ENCODE measurements at places on chromosomes 1 and 21.

GRCh38 chr1:46812996-46813857 is 14.4 kb downstream of the CYP4B1 start:
- DNase-seq = peak; percentile 70
- H3K27ac ChIP-seq = no peak overlapping the region
- H3K4me1 ChIP-seq = no peaks in the 10 kb centered on the region
- no peaks in the 10 kb centered on the region for H3K36me3 ChIP-seq
- H3K4me3 ChIP-seq = no peak overlapping the region

GRCh38 chr1:233496993-233497392 is 116.9 kb upstream of the KCNK1 start:
- no peaks in the 10 kb centered on the region for H3K36me3 ChIP-seq
- H3K4me1 ChIP-seq = no peaks in the 10 kb centered on the region
- no peaks in the 10 kb centered on the region for H3K27me3 ChIP-seq
- DNase-seq = no peak

DNA sequence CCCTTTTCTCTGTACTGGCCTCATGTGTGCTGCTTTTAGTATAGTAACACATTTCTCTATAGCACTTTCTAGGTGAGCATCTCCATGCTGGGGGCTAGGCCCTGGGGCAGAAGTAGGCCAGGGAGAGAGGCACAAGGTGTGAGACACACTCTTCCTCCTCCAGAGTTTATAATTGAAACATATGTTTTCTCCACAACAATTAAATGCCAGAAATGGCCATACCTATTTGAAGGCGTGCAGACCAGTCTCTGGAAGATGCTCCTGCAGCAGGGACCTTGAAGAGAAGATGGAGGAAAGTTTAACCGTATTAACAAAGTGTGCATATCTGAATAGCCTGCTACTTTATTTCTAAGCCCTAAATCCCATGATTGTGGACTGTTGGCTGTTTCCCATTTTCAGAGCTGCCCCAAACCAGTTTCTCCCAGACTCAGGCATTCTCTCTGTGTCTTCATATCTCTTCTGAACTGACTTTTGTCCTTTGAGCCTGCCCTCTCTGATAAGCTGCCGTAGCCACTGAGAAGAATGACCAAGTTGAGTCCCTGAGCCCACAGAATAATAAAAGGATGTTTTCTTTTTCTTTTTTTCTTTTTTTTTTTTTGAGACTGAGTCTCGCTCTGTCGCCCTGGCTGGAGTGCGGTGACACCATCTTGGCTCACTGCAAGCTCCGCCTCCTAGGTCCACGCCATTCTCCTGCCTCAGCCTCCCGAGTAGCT is 81.3 kb downstream of the LRRC8D start:
- no peak overlapping the region for H3K4me3 ChIP-seq
- no peak for DNase-seq
- H3K4me1 ChIP-seq = peaks cover 17% of the 10 kb centered on the region
- no peaks in the 10 kb centered on the region for H3K36me3 ChIP-seq

DNA sequence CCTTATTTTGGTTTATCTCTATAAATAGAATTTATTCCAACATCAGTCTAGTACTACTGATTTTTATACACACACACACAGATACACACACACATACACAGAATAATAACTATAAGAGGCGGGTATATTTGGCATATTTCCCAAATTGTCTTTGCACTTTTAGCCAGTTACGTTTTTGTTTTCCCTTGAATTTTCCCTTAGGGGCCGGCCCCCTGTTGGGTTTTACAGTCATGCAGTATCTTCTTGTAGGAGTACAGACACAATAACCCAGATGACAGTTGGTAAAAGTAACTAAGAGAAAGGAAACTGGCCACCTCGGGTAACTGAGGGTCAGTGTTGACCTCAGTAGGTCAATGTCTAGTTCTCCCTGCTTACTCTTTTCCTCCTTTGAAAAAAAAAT is 50.9 kb downstream of the DISP1 start:
- H3K4me1 ChIP-seq = no peaks in the 10 kb centered on the region
- DNase-seq = no peak
- no peaks in the 10 kb centered on the region for H3K36me3 ChIP-seq
- no peak overlapping the region for H3K27ac ChIP-seq
- no peak overlapping the region for H3K4me3 ChIP-seq

- no peaks in the 10 kb centered on the region for H3K36me3 ChIP-seq
- no peak overlapping the region for H3K4me3 ChIP-seq
- H3K27ac ChIP-seq = no peak overlapping the region
- no peak for DNase-seq
- H3K27me3 ChIP-seq = no peaks in the 10 kb centered on the region
These were observed 293.2 kb downstream of the DUSP10 start for GRCh38 chr1:221448585-221449175.

DNA sequence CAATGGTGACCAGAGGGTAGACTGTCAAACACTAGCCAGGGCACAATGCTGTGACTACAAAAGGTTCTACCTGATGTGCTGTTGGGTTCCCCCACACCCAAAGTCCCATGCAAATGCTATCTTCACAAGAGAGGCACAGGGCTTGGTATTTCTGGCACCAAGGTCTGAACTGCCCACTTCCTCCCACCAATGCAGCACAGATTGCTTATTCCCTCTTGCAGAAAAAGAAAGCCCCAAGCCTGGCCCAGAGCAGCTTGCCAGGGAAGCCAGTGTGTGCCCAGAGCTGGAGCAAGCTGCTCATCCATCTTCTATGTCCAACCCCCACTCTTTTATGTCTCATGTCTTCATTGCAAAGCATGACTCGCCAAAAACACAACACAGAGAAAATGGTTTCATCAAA is 149.4 kb upstream of the CAMK1G start:
- H3K36me3 ChIP-seq = no peaks in the 10 kb centered on the region
- no peak for DNase-seq
- no peak overlapping the region for H3K4me3 ChIP-seq

GRCh38 chr21:32917362-32918135 is 108.2 kb upstream of the OLIG2 start:
- no peaks in the 10 kb centered on the region for H3K4me1 ChIP-seq
- H3K4me3 ChIP-seq = no peak overlapping the region
- H3K27ac ChIP-seq = no peak overlapping the region

DNA sequence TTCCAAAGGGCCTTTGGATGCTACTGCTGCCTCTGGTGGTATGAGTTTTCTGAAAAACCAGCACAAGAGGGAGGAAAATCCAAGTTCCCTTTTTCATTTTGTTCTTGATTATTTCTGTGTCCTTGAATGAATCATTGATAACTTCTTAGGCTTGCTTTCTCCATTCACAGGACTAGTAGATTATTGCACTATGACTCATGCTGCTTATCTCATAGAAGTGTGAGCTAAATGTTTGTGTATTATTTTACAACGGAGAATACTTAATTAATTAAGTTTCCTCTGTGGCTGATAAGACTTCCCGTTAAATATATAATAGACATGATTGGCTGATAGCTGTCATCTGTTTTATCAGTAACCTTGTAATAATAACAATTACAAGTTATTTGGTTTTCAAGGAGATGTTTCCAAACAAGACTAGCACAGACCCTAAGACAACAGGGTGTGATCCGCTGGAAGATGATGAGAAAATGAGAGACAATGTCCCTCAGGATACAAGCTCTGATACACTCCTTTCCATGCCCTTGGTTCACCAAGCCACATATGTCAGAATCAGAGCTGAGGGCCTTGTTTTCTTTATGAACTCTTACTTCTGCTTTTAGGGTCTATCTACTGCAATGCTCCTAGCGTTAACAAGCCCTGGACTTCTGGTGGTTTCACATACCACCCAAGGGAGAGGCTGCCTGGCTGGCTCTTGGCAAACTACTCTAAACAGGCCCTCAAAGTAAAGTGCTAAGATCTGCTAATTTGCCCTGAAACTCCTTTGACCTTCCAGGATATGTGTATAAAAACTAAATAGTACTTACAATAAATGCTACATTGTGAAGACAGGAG is 1078.3 kb downstream of the TTLL7 start:
- no peak overlapping the region for H3K27ac ChIP-seq
- no peak overlapping the region for H3K4me3 ChIP-seq
- H3K27me3 ChIP-seq = no peaks in the 10 kb centered on the region
- H3K36me3 ChIP-seq = no peaks in the 10 kb centered on the region
- H3K4me1 ChIP-seq = no peaks in the 10 kb centered on the region

DNA sequence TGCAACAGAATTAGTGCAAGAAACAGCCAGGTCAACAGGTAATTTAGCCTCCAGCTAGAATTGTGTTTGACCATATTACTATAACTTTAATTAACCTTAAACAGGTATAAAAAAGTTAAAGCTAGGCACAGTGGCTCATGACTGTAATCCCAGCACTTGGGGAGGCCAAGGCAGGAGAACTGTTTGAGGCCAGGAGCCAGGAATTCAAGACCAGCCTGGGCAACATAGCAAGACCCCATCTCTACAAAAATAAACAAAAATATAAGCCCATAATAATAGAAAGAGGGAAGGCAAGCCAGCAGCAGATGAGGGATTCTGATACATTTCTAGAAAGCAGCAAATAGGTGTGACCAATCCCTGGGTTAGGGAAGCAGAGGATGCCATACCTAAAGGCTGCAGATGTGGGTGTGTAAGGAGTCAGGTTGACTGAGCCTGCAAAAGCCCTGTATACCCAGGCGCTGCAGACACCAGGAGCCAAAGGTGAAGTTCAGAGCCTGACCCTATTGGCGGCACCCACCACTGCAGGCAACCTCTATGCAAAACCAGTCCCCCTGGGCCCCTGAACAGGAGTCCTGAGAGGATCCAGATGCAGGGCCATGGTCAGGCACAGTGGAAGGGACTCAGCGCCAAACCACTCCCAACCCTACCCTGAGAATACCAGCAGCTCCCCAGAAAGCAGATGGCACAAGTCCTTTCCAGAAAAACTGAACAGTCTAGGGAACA is 19.3 kb upstream of the LSS start:
- H3K36me3 ChIP-seq = no peaks in the 10 kb centered on the region
- no peaks in the 10 kb centered on the region for H3K4me1 ChIP-seq

GRCh38 chr1:12230549-12231275 is 882 bp downstream of the VPS13D start:
- H3K27me3 ChIP-seq = no peaks in the 10 kb centered on the region
- DNase-seq = no peak
- H3K27ac ChIP-seq = peak overlapping the region; percentile 86
- H3K4me3 ChIP-seq = peak overlapping the region; percentile 99

DNA sequence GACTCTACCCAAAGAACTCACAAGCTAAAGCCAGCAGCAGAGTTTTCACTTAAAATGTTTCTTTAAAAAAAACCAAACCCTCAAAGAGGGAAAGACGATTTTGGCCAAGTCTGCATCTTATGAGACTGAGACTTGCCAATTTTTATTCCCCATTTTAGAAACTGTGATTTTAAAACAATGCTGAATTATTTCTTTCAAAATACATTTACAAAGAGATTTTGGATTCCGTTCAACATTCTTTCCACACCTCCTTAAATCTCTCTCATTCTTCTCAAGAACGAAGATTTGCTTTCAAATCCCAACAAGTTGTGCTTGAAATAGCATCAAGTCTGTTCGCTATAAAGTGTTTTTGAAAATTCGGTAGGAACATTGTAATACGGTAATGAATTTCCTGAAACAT is 133.9 kb upstream of the VANGL1 start:
- no peaks in the 10 kb centered on the region for H3K4me1 ChIP-seq
- H3K4me3 ChIP-seq = no peak overlapping the region
- no peak for DNase-seq
- no peak overlapping the region for H3K27ac ChIP-seq

DNA sequence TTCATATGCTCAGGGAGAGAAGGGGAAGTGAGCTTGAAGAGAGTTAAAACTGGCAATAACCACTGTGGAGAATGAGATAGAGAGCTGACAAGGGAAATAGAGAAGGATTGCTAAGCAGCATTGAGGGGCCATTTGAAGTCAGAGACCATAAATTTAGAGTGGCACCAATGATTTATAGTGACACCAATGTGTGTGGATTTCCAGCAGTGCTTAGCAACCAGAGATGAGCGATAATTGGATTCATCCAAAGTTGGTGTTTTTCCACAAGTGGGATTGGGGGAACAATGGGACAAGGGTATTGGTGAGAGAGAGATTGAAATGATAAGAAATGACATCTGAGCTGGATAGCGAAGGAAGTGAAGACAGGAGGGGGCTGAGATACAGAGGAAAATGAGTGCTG is 114.1 kb downstream of the C1orf94 start:
- no peak overlapping the region for H3K27ac ChIP-seq
- H3K27me3 ChIP-seq = no peaks in the 10 kb centered on the region
- H3K36me3 ChIP-seq = no peaks in the 10 kb centered on the region
- H3K4me1 ChIP-seq = no peaks in the 10 kb centered on the region

DNA sequence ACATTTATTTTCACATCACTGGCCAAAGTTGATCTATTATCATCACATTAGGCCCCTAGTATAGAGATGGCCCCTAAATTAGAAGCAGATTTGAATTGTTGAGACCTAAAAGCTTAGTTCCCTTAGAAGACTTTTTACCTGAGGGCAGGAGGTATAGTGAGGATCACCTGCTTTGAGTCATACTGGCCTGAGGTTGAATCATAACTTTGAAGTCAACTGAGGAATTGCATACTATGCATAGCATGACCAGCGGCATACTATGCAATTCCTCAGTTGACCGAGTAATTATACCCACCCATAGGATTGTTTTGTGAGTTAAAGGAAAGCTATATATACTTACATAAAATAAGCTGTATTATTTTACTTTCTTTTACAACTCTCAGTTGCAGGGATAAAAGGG is 50.3 kb upstream of the DPH5 start:
- DNase-seq = no peak
- no peaks in the 10 kb centered on the region for H3K36me3 ChIP-seq
- H3K4me3 ChIP-seq = no peak overlapping the region

- no peaks in the 10 kb centered on the region for H3K36me3 ChIP-seq
- H3K4me1 ChIP-seq = no peaks in the 10 kb centered on the region
- DNase-seq = no peak
- H3K27ac ChIP-seq = no peak overlapping the region
- no peak overlapping the region for H3K4me3 ChIP-seq
- H3K27me3 ChIP-seq = no peaks in the 10 kb centered on the region
These were observed 71.6 kb downstream of the RERE start for GRCh38 chr1:8745749-8746390.

GRCh38 chr1:85274969-85275453 is 1.4 kb downstream of the BCL10 start:
- no peak for DNase-seq
- no peaks in the 10 kb centered on the region for H3K36me3 ChIP-seq
- peaks cover 70% of the 10 kb centered on the region for H3K4me1 ChIP-seq
- no peaks in the 10 kb centered on the region for H3K27me3 ChIP-seq

DNA sequence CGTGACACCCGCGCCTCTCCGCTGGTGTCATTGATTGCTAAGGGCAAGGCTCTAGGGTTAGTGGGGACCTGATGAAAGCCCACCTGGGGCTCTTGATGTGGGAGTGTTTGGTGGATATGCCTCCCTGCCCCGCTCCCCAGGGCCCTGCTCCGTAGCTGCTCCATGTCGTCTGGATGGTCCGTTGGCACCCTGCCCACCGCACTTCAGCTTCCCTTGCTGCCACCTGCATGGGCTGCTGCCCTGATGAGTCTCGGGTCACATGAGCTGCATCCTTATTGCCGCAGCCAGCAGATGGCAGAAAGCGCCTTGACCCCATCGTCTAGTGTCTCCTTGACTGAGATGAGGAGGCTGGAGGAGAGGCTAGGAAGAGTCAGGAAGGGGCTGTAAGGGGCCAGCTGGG is 439.4 kb downstream of the CAMTA1 start:
- DNase-seq = no peak
- H3K27me3 ChIP-seq = no peaks in the 10 kb centered on the region
- H3K27ac ChIP-seq = no peak overlapping the region
- H3K4me1 ChIP-seq = no peaks in the 10 kb centered on the region
- no peaks in the 10 kb centered on the region for H3K36me3 ChIP-seq
- no peak overlapping the region for H3K4me3 ChIP-seq

- no peaks in the 10 kb centered on the region for H3K36me3 ChIP-seq
- no peaks in the 10 kb centered on the region for H3K27me3 ChIP-seq
- H3K4me1 ChIP-seq = peaks cover 12% of the 10 kb centered on the region
- H3K4me3 ChIP-seq = no peak overlapping the region
These were observed 133.4 kb upstream of the FGGY start for GRCh38 chr1:59163268-59164092.

Measured in vagina (tissue), 2 donors.